WERI-Rb-1 (cell line): ENCODE measurements at places on chromosomes 3 and 15.

DNA sequence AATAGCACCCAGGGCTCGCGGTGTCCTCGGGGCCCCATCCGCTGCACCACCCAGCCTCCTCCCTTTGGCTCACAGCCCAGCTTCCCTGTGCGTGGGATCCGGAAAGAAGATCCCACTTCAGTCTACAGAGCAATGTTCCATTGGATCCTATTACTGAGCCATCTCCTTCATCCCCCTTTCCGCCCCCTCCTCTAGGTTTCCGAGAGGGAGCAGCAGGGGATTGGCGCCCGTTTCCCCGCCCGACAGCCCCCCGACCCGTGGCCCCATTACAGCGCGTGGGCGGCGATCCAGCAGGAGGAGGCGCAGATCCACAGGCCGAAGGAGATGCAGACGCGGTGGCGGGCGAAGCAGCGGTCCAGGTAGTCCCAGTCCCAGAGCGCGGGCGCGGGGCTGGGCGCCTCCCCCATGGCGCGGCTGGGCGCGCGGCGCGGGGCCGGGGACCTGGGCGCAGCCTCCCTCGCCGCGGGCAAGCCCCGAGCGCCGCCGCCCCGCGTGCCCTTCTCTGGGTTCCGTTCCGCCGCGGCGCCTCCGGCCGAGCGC, 340 bp downstream of the TMEM44 start:
- DNase-seq, result peak; percentile 20

- no peak for DNase-seq
Observed at GRCh38 chr15:39680868-39681267, 100.0 kb downstream of the THBS1 start.

DNA sequence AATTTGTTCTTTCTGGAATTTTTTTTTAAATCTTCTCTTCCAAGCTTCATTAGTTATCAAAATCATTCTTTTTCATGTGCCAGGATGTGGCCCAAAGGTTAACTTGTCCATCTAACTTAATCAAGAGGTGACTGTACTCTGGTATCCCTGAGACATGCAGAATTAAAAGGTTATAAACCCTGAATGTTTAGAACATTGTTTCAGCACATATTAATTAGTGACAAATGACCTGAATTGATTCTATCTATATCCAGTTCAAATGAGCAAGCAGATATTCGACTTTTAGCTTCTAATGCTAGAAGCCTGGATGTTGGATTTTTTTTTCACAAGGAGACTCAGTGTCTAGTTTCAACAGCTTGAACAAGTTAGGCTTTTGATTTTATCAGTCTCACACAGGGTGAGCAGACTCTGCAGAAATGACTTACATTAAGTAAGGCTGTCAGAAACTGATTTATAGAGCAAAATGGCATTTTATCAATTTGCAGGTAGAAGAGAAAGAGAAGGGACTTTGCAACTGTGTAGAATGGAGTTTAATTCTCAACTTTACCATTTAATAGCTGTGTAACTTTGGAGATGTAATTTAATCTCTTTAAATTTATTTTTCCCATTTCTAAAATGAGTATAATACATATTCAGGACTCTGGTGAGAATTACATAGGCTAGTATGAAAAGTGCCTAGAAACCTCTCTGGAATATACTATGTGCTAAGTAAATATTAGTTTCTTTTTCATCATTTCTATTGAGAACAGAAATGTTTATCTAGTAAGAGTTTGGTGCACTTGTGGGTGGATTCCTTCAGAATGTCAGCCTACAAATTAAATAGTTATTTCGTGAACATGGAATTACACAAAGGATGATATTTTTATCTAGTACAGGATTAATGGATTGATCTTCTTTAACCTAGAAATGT, 100.0 kb downstream of the ALCAM start:
- no peak for DNase-seq

GRCh38 chr3:72968266-72968664, 28.3 kb upstream of the PPP4R2 start:
- no peak for DNase-seq

- DNase-seq, result no peak
Observed at GRCh38 chr3:182936918-182937285, 43.4 kb downstream of the DCUN1D1 start.

DNA sequence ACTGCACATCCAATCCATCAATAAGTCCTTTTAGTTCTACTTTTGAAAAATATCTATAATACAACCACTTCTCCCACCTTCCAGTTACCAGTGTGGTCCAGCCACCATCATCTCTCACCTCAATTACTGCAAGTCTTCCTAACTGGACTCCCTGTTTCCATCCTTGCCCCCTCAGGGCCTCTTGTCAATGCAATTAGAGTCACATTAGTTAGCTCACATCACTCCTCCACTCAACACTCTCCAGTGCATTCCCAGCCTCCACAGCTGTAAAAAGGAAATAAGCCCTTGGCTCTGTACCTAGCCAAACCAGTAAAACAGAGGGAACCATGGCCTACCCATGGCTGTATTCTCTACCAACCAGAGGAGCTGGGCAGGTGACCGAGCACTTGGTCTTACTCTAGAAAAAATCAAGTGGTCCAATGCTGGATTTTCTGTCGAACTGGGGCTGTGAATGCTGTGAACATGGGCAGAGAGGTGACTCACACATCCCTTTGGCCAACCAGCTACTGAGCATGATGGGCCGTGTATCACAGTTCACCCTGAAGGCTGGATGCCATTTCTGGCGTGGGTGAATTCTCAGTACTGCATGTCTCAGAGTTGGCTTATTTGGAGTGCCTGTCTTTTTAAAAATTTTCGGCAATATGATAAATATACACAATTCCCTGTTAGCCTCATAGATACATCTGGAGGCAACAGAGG, 62.5 kb upstream of the C15orf61 start:
- DNase-seq, result no peak

DNA sequence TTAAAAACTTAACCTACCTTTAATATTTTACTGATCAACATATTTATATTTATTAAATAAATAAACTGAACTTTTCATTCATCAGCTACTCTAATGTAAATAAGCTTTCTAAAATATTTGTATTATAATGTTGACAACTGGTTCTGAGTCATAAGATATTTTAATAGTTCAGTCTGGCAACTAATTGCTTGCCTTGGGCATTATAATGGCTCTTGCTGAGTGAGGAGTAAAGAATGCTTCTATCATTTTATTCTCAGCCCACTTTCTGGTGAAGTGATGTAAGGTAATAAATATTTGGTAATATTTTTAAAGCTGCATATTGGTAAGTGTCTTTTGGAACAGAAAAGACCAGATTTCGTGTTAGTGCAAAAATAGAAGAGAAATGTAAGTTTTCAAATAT, 81.5 kb downstream of the DIPK2A start:
- no peak for DNase-seq

- DNase-seq, result no peak
Observed at GRCh38 chr3:31265646-31266428, 266.9 kb upstream of the STT3B start.

DNA sequence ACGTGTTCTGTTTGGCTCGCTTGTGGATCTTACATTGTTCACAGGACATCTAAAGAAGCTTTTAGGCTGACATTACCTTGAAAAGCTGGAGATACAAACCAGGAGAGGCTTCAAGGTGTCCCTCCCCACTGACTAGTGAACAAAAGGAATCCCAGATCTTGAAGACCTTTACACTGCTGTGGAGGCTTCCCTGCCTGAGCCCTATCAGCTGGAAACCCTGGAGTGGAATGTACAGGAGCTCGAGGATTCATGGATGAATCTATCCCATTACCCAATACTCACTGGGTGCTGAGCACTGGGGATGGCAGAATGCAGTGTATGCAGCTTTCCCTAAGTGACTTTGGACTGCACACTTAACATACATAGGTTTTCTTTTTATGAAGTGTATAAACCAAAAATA, 82.3 kb upstream of the MFGE8 start:
- DNase-seq, result no peak

- DNase-seq, result no peak
Observed at GRCh38 chr15:101543431-101543830, 53.9 kb upstream of the PCSK6 start.
